ENCODE measurements at places on chromosomes 11 and 22.
A peak's percentile ranks its signal among the peaks of the same experiment; 100 is the strongest.

- H3K4me3 ChIP-seq = no peak overlapping the region
- H3K27me3 ChIP-seq = no peaks in the 10 kb centered on the region
- no peaks in the 10 kb centered on the region for H3K4me1 ChIP-seq
- DNase-seq = no peak
These were observed 127.7 kb upstream of the PDGFD start for GRCh38 chr11:104291646-104292045.

DNA sequence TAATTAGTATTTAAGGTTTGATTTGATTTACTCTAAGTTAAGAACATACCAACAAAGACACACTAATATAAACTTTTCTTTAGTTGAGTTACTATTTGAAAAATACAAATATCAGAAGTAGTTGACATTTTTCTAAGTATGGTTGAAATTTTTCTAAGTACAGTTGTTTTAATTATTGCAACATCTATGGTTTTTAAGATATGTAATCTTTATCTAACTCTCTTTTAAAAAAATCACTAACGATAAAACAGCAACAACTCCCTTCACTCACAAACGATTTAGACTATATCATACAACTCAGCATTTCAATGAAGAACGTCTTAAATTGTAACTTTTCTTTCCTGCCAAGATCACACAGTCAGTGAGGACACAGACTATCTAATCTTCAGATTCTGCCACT, 2.0 kb downstream of the C2CD3 start:
- no peak for DNase-seq
- H3K4me1 ChIP-seq = peaks cover 24% of the 10 kb centered on the region
- no peak overlapping the region for H3K4me3 ChIP-seq
- H3K27ac ChIP-seq = no peak overlapping the region

DNA sequence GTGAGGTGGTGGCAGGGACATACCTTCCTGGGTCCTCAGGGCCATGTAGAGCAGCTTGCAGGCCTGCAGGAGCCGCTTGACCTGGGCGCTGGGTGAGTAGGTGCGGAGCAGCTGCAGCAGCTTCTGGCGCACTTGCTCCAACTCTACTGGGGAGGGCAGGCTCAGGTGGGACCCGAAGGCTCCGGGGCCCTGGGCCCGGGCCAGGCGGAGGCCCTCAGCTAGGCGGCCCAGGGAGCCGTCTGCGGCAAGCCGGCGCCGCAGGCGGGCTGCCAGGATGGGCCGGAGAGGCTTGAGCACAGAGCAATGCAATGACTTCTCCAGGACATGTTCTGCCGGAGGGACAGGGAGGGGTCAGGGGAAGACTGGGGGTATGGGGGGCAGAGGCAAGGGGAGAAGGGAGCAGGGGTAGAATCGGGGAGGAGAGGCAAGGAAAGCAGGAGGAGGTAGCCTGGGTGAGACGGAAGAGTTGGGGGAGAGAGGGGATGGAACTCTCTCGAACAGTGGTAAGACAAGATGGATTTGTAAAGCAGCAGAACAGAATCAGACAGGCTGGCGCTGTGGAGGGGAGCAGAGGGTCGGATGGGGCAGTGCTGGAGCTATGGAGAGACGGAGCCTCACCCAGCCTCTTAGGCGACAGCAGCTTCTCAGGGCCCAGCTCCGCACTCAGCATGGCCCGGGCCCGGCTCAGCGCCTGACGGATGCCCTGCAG, 2.2 kb downstream of the RIN1 start:
- H3K27ac ChIP-seq = no peak overlapping the region
- H3K4me1 ChIP-seq = peaks cover 2% of the 10 kb centered on the region
- H3K4me3 ChIP-seq = no peak overlapping the region

GRCh38 chr22:22817468-22818201, 70.0 kb upstream of the IGLL5 start:
- H3K4me1 ChIP-seq = peaks cover 69% of the 10 kb centered on the region
- no peaks in the 10 kb centered on the region for H3K27me3 ChIP-seq
- no peaks in the 10 kb centered on the region for H3K36me3 ChIP-seq
- H3K27ac ChIP-seq = peak overlapping the region; percentile 86

DNA sequence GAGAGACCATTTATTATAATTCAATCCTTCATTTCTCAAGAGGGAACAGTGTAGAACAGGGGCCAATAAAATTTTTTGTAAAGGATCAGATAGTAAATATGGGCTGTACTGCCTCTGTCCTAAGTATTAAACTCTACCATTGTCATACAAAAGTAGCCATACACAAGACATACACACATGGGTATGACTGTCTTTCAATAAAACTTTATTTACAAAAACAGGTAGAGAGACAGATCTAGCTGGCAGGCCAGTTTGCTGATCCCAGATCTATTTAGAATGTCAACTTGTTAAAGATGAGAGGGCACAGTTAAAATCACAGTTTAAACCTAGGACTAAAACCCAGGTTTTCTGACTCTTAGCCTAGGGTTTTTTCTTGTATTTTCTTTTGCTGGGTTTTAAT, 16.7 kb downstream of the TRAF6 start:
- H3K36me3 ChIP-seq = peaks cover 16% of the 10 kb centered on the region
- H3K27ac ChIP-seq = no peak overlapping the region
- no peak overlapping the region for H3K4me3 ChIP-seq
- H3K27me3 ChIP-seq = no peaks in the 10 kb centered on the region
- no peaks in the 10 kb centered on the region for H3K4me1 ChIP-seq

GRCh38 chr11:77074626-77075221, 8.0 kb downstream of the CAPN5 start:
- no peaks in the 10 kb centered on the region for H3K36me3 ChIP-seq
- H3K27ac ChIP-seq = no peak overlapping the region
- no peak for DNase-seq

DNA sequence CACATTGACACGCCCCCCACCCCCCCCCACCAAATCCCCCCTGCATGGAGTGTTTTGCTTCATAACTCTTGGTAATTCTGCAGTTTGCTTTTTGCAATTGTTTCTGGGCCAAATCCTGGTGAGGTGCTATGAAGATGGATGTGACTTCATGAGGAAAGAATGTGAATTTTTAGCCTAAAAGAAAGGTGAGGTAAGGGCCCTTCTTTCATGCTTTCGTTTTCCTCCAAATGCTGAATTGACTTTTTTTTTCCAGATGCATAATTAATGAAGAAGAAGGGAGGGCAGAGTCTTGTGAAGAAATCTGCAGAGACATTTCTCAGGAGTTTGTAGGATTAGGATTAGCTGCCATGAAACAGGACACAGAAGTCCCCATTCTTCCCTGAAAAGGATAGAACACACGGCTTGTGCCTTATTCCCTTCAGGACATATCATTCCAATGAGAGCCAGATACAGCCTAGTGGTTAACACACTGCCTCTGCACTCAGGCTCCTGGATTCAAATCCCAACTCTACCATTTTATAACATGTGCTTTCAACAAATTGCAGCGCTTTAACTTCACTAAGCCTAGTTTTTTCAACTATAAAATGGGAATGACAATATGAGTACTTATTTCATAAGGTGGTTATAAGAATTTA, 19.6 kb upstream of the TBCEL start:
- no peaks in the 10 kb centered on the region for H3K36me3 ChIP-seq
- no peak overlapping the region for H3K4me3 ChIP-seq
- H3K27ac ChIP-seq = no peak overlapping the region
- no peaks in the 10 kb centered on the region for H3K4me1 ChIP-seq
- H3K27me3 ChIP-seq = no peaks in the 10 kb centered on the region

- peaks cover 20% of the 10 kb centered on the region for H3K4me1 ChIP-seq
- peak overlapping the region; percentile 71 for H3K4me3 ChIP-seq
- H3K27me3 ChIP-seq = peaks cover 43% of the 10 kb centered on the region
- no peaks in the 10 kb centered on the region for H3K36me3 ChIP-seq
- H3K27ac ChIP-seq = no peak overlapping the region
- no peak for DNase-seq
These were observed 1.6 kb upstream of the E2F8 start for GRCh38 chr11:19242179-19242932.

DNA sequence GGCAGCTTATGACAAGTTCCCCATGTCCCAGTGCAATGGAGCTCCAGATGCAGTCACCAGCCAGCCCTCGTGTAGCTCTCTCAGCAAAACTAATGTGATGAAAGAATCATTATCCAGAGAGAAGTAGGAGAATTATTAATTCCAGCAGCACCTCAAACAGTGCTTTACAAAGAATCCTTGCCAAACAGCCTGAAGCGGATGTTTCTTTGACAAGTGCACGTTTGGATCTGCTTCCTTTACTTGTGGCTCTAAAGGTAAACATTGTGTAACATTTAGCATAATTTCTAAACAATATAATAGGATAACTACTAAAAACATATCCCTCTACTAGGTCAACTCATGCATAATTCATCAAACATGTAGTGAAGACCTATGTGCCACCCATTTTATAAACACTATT, 197.0 kb downstream of the FAM181B start:
- no peak overlapping the region for H3K27ac ChIP-seq
- H3K36me3 ChIP-seq = no peaks in the 10 kb centered on the region
- no peak overlapping the region for H3K4me3 ChIP-seq
- H3K4me1 ChIP-seq = no peaks in the 10 kb centered on the region
- H3K27me3 ChIP-seq = no peaks in the 10 kb centered on the region

GRCh38 chr11:118742304-118742703, 48.7 kb downstream of the DDX6 start:
- DNase-seq = no peak
- H3K36me3 ChIP-seq = no peaks in the 10 kb centered on the region
- H3K4me1 ChIP-seq = no peaks in the 10 kb centered on the region

DNA sequence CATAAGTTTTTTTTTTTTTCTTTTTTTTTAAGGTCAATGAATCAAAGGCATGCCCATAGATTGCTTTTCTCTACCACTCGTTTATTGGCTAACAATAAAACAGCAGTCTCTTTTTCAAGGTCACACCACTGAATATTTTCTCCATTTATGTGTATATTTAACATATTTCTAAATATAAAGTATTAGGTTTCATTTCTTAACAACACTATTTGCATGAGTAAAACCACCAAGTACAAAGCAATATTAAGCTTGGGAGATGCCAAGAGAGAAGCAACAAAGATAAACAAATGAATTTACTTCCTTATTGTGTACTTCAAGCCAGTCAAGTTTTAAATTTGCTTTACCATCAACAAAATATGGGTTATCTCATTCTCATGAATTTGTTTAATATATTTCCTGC, 708.9 kb upstream of the CCDC179 start:
- H3K4me3 ChIP-seq = no peak overlapping the region
- no peaks in the 10 kb centered on the region for H3K4me1 ChIP-seq
- H3K36me3 ChIP-seq = no peaks in the 10 kb centered on the region
- H3K27ac ChIP-seq = no peak overlapping the region
- no peak for DNase-seq
- H3K27me3 ChIP-seq = no peaks in the 10 kb centered on the region

GRCh38 chr22:46734830-46735453, 3.1 kb downstream of the CERK start:
- H3K4me1 ChIP-seq = peaks cover 36% of the 10 kb centered on the region
- peak overlapping the region; percentile 84 for H3K27ac ChIP-seq
- no peaks in the 10 kb centered on the region for H3K27me3 ChIP-seq
- peaks cover 4% of the 10 kb centered on the region for H3K36me3 ChIP-seq
- peak; percentile 62 for DNase-seq
- H3K4me3 ChIP-seq = peak overlapping the region; percentile 84

DNA sequence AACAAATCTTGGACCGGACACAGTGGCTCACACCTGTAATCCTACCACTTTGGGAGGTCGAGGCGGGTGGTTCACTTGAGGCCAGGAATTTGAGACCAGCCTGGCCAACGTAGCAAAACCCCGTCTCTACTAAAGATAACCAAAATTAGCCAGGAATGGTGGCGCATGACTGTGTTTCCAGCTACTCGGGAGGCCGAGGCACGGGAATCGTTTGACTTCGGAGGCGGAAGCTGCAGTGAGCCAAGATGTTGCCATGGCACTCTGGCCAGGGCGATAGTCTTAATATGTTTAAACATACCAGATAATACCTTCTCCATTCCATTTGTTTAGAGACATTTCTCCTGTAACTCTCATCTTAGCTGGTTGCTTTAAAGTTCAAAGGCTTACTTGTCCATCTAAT, 218.6 kb downstream of the ARHGAP42 start:
- no peak overlapping the region for H3K4me3 ChIP-seq
- no peaks in the 10 kb centered on the region for H3K27me3 ChIP-seq
- H3K27ac ChIP-seq = no peak overlapping the region
- no peaks in the 10 kb centered on the region for H3K36me3 ChIP-seq

DNA sequence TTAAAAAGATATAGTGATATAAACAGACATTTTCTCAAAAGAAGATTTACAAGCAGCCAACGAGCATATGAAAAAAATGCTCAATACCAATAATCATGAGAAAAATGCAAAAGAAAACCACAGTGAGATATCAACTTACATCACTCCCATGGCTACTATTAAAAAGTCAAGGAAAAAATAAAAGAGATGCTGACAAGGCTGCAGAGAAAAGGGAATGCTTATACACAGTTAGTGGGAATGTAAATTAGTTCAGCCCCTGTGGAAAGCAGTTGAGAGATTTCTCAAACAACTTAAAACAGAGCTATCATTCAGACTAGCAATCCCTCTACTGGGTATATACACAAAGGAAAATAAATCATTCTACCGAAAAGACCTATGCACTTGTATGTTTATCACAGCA, 97.1 kb upstream of the CARD18 start:
- no peak for DNase-seq
- H3K4me3 ChIP-seq = no peak overlapping the region
- H3K4me1 ChIP-seq = no peaks in the 10 kb centered on the region
- no peaks in the 10 kb centered on the region for H3K27me3 ChIP-seq
- H3K36me3 ChIP-seq = no peaks in the 10 kb centered on the region

DNA sequence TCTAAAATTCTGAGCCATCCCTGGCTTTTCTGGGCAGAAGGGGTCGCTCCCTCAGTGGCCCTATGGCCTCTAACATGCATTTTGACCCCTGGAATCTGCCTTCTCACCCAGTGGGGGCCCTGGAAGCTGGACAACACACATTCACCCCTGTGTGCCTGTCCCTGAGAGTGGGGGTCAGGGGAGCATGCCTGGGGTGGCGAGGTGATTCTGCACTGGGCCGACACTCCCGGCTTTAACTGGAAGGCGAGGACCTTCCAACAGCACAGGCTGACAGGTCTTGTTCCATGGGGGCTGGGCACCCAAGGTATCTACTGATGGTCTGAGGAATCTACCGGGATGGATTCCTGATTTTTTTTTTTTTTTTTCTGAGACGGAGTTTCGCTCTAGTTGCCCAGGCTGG, 10.7 kb downstream of the PPM1F start:
- no peak overlapping the region for H3K4me3 ChIP-seq
- H3K27ac ChIP-seq = no peak overlapping the region
- H3K4me1 ChIP-seq = peaks cover 34% of the 10 kb centered on the region
- H3K27me3 ChIP-seq = no peaks in the 10 kb centered on the region
- peaks cover 17% of the 10 kb centered on the region for H3K36me3 ChIP-seq

GRCh38 chr11:76628408-76628947, 42.1 kb downstream of the LRRC32 start:
- H3K36me3 ChIP-seq = no peaks in the 10 kb centered on the region
- H3K4me3 ChIP-seq = no peak overlapping the region
- no peaks in the 10 kb centered on the region for H3K27me3 ChIP-seq
- peaks cover 2% of the 10 kb centered on the region for H3K4me1 ChIP-seq

- no peaks in the 10 kb centered on the region for H3K4me1 ChIP-seq
- no peaks in the 10 kb centered on the region for H3K27me3 ChIP-seq
- no peaks in the 10 kb centered on the region for H3K36me3 ChIP-seq
These were observed 61.3 kb upstream of the BARX2 start for GRCh38 chr11:129314371-129314770.
